ENCODE measurements at places on chromosomes 1 and 21. TPM values are rescaled to one million over a fixed set of nuclear protein-coding genes. Genes with fewer than 3 reads are reported as not detected.

DNA sequence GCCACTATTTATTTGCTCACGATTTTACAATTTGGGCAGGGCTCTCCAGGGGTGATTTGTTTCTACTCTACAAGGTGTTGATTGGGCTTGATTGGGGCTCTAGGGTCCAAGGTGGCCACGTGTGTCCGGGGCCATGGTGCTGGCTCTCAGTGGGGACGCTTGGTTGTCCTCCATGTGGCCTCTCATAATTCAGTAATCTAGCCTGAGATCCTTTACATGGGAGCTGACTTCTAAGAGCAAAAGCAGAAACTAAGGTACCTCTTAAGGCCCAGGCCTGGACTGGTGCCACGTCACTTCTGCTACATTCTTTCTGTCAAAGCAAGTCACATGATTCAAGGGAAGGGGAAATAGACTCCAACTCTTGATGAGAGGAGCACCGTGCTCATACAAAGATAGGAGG lies 8.1 kb upstream of the PSRC1 start:
- H3K4me1 ChIP-seq: no peaks in the 10 kb centered on the region
- H3K27ac ChIP-seq: no peak overlapping the region
- H3K36me3 ChIP-seq: no peaks in the 10 kb centered on the region

The GART gene
- total RNA-seq: 210 TPM

The CYB5RL gene
- total RNA-seq: 8.3 TPM

GRCh38 chr1:78333502-78333901 lies 157.3 kb upstream of the PTGFR start:
- no peaks in the 10 kb centered on the region for H3K36me3 ChIP-seq
- no peak for DNase-seq
- no peak overlapping the region for H3K4me3 ChIP-seq
- no peaks in the 10 kb centered on the region for H3K4me1 ChIP-seq

The KCND3 gene
- total RNA-seq: not detected

The COL8A2 gene
- 0.08 TPM for total RNA-seq

DNA sequence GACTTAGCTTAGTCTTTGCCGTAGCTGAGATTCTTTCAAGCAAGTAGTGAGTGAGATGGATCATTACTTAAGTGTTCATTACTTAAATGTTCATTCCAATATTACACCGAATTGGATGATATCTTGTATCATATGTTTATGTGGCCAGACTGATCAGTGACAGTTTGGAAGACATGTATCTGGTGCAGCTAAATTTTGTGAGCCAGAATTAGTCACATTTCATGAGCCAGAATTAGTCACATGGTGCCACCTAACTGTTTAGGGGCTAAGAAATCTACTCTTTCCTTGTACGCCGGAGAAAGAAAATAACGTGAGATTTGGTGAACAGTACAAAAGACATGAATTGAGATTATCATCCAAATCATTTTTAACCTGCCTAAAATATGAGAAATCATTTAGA lies 355.6 kb downstream of the USP25 start:
- no peaks in the 10 kb centered on the region for H3K4me1 ChIP-seq
- H3K36me3 ChIP-seq: no peaks in the 10 kb centered on the region
- no peak overlapping the region for H3K27ac ChIP-seq
- no peak overlapping the region for H3K4me3 ChIP-seq
- DNase-seq: no peak
- peaks cover 3% of the 10 kb centered on the region for H3K27me3 ChIP-seq

GRCh38 chr1:20983297-20983889 lies 193.3 kb downstream of the EIF4G3 start:
- H3K36me3 ChIP-seq: no peaks in the 10 kb centered on the region
- H3K4me3 ChIP-seq: no peak overlapping the region
- no peak overlapping the region for H3K27ac ChIP-seq

DNA sequence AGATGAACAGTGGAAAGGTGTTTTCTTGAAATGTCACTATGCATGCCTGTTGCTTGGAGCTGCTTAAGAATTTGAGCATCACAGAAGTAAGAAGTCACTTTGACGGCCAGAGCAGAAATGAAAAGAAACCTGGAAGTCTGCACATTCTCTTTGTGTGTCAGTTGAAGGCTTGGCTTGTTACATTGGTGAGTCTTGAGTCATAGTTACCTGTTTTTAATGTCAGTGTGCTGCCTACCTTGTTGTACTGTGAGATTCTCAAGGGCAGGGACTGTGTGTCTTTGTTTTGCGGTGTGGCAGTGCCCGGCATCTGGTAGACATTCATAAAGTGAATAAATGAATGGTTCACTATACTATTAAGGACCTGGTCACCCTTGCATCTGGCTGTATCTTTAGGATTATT lies 9.9 kb downstream of the OTUD3 start:
- no peaks in the 10 kb centered on the region for H3K27me3 ChIP-seq
- no peak for DNase-seq
- H3K4me1 ChIP-seq: peaks cover 20% of the 10 kb centered on the region
- peaks cover 27% of the 10 kb centered on the region for H3K36me3 ChIP-seq

DNA sequence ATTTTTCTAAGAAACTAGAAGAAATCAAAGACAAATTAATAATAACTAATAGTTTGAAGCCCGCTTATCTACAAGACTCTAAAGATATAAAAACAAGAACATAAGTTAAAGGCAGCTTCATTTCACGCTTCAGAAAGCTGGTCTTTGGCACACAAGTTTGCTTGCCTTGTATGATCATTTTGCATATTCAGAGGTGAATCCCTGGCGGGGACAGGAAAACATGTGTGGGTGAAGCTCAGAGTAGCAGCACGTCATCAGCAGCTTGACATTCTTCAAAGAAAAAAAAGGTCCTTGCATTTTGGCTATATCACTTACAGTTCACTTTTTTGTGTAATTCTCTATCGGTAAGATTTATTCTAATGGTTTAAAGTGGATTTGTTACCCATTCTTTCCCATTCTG lies 1911.8 kb downstream of the MRPL39 start:
- H3K36me3 ChIP-seq: no peaks in the 10 kb centered on the region
- no peak overlapping the region for H3K27ac ChIP-seq
- no peaks in the 10 kb centered on the region for H3K27me3 ChIP-seq
- no peak overlapping the region for H3K4me3 ChIP-seq

DNA sequence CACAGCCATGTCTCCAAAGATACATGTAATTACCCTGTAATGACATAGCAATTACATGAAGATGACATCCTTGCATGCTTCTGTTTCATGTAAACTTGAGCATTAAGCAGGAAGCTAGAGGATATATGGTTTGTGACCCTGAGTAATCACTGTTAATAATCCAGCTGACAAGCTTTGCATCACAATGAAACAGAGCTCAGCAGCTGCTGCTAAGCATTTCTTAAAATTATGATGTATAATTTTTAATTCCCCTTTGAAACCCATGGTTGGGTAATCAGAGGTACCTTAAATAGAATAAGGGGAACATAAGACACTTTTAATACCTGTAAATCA lies 293.5 kb downstream of the NTNG1 start:
- H3K27ac ChIP-seq: no peak overlapping the region
- H3K27me3 ChIP-seq: no peaks in the 10 kb centered on the region
- no peaks in the 10 kb centered on the region for H3K36me3 ChIP-seq
- H3K4me3 ChIP-seq: no peak overlapping the region
- H3K4me1 ChIP-seq: no peaks in the 10 kb centered on the region

DNA sequence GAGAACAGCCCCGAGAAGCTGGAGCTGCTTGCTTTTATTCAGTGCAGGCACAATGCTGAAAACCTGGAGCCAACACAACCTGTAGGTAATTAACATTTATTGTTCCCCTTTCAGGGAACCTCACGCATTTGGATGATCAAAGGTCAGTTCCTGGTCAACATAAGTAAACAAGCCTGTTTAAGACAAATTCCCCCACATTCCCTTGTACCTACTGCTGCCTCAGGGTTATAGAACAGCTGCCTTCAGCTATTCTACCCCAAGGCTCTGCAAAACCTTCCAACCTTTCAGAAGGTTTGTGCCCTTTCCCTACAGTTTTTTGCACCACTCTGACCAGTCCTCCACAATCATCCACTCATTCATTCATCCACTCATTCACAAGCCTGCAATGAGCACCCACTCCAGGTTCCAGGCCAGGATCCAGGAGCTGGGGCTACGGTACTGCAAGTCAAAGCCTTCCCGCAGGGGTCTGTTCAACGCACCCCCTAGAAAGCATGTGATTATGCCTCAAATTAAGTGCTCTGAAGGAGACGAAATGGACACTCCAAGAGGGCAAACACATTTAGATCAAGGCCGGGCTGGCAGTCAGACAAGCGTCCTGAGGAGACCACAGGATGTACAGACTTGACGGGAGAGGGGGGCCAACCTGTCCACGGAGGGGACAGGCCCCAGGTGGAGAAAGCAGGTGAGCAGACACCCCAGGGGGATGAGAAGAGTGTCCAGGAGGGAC lies 683.9 kb downstream of the MATN1 start:
- H3K4me1 ChIP-seq: no peaks in the 10 kb centered on the region
- no peak for DNase-seq
- H3K4me3 ChIP-seq: no peak overlapping the region
- no peaks in the 10 kb centered on the region for H3K27me3 ChIP-seq

The MYCL gene
- total RNA-seq: 0.62 TPM

GRCh38 chr1:14511166-14511680 lies 87.3 kb upstream of the KAZN start:
- no peak for DNase-seq
- no peak overlapping the region for H3K27ac ChIP-seq
- no peaks in the 10 kb centered on the region for H3K4me1 ChIP-seq
- no peaks in the 10 kb centered on the region for H3K36me3 ChIP-seq
- no peak overlapping the region for H3K4me3 ChIP-seq

DNA sequence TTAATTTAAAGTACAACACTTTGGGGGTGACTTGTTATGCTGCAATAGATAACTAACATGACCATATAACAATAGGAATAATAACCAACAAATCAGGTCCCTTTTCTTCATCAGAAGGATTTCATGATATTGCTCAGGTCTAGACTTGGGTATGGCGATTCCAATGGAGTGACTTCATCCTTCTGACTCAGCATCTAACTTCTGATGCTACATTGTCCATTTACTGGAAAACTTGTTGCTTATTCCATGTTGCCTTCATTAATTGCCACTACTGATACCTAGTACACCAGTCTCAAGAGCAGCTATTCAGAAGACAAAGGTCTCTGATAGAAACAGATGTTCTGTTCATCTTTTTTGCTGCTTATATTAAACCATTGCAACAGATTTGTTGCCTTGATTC lies 324.3 kb downstream of the TGFB2 start:
- no peak overlapping the region for H3K27ac ChIP-seq
- H3K4me1 ChIP-seq: no peaks in the 10 kb centered on the region
- no peak for DNase-seq
- no peak overlapping the region for H3K4me3 ChIP-seq
- no peaks in the 10 kb centered on the region for H3K36me3 ChIP-seq

DNA sequence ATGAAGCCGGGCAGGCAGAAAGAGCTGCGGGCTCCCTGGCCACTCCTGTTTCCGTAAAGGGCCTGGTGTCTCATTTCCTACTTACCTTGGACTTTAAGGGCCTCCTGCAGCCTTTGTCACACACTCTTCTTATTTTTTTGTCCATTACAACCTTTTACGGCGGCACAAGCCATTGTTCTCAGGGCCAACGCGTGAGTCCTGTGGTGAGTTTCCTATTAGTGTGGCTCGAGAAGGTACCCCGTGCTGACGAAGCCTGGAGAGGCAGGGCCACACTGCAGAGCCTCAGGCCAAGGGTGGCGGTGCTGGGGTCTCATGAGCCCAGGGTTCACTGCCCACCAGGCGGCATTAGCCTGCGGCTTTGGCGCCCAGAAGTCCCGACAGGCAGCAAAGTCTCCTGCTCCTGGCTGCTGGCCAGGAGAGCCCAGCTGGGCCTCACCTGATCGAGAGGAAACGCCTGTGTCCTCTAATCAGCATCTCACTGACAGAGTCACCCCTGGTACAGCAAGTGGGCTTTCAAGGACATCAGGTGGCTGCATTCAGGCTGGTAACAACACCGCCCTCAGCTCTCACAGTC lies 62.0 kb downstream of the SIK1 start:
- no peak overlapping the region for H3K4me3 ChIP-seq
- H3K36me3 ChIP-seq: no peaks in the 10 kb centered on the region
- no peak overlapping the region for H3K27ac ChIP-seq
- H3K4me1 ChIP-seq: peaks cover 24% of the 10 kb centered on the region

The OLIG2 gene
- not detected for total RNA-seq

The GRHL3 gene
- total RNA-seq: not detected

DNA sequence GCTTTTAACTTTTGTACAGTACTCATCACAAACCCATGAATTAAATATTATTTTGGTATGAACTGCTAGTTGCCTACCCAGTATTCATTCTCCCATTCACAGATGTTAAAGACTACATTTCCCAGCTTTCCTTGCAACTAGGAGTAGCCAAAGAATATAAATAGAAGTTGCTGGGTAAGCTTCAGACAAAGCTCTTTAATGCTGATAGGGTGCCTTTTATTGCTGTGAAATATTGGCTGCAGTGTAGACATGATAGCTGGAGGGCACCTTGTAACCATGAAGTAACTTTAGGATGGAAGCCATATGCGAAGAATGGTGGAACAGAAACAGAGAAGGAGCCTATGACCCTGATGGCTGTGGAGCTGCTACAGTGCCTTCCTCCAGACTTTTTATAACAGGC lies 16.7 kb downstream of the JUN start:
- no peak overlapping the region for H3K4me3 ChIP-seq
- H3K4me1 ChIP-seq: peaks cover 7% of the 10 kb centered on the region
- peaks cover 2% of the 10 kb centered on the region for H3K36me3 ChIP-seq

GRCh38 chr21:42681296-42682206 lies 28.1 kb downstream of the PDE9A start:
- no peak overlapping the region for H3K4me3 ChIP-seq
- peaks cover 48% of the 10 kb centered on the region for H3K4me1 ChIP-seq
- no peaks in the 10 kb centered on the region for H3K36me3 ChIP-seq

- H3K27ac ChIP-seq: peak overlapping the region; percentile 60
- H3K4me1 ChIP-seq: peaks cover 78% of the 10 kb centered on the region
- H3K36me3 ChIP-seq: peaks cover 33% of the 10 kb centered on the region
Measured at GRCh38 chr1:198660341-198661261, 21.8 kb downstream of the PTPRC start.

DNA sequence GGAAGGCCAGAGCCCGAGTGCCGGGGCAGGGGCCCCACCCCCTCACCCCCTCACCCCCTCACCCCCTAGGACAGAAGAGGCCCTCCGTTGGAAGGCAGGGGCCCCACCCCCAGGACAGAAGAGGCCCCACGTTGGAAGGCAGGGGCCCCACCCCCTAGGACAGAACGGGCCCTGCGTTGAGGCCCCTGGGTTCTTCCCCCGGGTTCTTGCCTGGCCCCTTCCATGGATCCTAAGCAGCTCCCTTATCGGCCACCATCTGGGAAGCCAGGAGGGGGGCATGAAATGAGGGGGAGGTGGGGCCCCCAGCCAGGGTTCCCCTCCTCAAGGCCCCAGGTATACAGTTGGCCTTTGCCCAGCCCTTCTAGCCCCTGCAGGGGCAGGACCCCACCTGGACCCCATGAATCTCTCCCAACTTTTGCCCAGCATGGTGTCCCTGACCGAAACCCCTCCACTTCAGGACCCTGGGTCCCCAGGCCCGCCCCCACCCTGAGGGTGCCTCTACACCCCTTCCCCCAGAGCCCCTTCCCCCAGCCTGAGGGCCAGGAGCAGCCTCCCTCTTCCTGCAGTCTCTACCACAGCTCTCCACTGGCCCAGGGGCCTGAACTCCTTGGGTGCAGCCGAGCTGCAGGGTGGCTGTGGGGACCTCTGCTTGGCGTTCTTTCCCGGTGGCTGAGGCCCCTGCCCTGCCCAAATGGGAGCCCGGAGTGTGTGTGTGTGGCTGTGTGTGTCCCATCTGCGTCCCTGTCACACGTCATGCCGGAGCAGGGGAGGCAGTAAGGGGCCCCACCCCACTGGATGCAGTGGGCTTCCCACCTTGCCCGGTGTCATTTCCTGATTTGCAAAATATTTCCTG lies 4.3 kb upstream of the VWA1 start:
- H3K4me1 ChIP-seq: no peaks in the 10 kb centered on the region
- H3K27ac ChIP-seq: no peak overlapping the region
- H3K27me3 ChIP-seq: peaks cover 20% of the 10 kb centered on the region
- H3K4me3 ChIP-seq: no peak overlapping the region
- no peak for DNase-seq
- H3K36me3 ChIP-seq: no peaks in the 10 kb centered on the region
